ENCODE measurements at places on chromosomes 5 and 9.

DNA sequence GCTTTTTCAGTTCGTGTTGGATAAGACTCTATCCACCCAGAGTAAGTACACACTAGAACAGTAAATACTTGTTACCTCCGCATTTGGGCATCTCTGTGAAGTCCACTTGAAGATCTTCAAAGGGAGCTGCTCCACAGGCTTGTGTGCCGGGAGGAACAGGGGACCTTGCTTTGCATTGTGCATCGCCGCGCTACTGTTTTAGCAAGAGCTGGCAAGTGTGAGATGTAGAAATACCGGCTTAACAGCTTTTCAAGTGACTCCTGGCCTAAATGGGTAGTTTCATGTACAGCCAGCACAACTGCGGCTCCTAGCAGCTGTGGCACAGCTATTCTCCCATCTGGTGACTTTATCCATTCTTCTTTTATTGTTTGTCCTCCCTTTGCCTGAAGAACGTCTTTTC is 8.4 kb upstream of the ZNF354C start:
- DNase-seq, result no peak

DNA sequence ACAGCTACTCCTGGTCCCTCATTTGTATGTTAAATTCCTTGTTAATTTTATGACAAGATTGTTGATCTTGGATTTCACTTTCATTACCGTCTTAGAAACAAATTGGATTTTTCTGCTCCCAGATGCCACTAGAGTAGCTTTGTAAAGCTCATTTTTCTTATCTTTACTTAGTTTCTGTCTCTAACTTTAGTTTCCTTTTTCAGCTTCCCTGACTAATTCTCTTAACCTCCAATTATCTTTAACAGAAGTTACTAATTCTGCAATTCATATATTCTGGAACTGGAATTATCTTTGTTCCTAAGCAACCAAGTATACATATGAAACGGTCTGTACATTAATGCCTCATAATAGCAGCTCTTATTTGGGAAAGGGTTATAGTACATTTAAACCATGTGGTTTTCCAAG is 16.7 kb downstream of the ITGA1 start:
- no peak for DNase-seq

DNA sequence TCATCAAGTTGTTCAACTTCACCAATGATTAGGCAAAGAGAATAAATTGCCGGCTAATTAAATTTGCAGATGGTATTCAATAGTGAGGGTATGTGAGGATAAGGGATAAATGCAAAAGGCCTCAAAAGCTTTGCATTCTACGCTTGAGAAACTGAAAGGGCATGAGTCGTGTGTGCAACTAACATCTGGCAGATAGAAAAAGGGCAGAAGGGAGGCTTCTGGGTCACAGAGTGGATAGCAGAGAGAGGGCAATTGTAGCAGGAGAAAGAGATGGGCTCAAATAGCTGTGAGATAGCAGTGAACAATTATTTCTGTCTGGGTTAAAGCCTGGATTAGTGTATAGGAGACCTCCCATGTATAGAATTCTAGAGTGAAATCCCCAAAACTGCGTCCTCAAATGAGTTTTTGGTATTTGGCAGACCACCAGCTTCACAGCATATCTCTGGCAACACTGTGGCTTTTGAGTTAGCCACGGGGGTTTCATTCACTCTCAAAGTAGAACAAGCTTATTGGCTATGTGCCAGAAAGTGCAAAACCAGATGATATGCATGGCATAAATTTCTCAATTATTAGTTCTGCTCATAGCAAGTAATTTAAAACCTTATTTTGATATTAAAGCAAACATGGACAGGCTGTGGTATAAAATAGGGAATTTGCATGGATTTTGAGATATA is 586.3 kb downstream of the BRINP1 start:
- DNase-seq, result no peak

DNA sequence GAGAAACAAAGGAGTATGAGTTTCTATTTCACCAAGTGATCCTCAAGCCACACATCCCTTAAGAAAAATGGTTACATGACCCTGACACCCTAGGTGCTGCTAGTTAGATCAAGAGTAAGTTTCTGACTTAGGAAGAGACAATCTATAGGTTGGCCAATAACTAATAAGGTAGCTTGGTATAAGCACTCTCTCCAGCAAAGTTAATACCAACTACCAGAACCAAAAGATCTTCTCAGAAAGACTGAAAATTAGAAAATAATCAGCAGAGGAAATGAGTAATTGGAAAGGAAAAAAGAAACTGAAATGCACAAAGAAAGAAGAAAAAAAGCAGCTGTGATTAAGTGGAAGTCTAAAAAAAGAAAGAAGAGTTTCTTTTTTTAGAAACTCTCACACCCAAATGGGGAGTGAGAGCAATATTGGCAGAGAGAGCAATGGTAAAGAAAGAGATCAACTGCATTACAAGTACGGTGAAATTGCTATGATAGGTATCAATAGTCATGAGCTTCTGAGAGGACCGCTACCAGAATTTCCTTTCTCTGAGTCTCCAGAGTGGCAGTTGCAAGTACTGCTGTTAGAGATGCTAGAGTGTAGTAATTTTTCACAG is 195.5 kb downstream of the TMEM167A start:
- peak; percentile 19 for DNase-seq

GRCh38 chr5:98935206-98935605 is 6.4 kb upstream of the CHD1 start:
- no peak for DNase-seq

DNA sequence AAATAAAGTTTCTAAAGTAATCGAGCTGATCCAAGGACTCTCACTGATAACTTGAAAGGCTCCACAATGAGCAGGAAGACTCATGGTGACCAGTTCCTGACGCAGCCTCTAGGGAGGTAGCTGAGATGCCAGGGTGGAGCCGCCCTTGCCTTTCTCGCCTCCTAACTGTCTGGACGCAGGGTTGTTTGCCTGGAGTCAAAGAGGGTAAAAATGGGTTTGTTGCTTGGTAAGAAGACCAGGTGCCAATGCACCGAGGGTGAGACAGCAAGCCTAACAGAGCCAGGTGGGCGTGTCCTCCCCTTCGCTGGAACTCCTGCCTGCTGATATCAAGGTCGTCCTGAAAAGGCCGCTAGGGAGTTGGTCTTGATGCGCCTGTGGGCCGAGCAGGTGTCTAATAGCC is 48.6 kb upstream of the FCN1 start:
- no peak for DNase-seq

- no peak for DNase-seq
Measured at GRCh38 chr5:91373006-91373405, 10.1 kb downstream of the ARRDC3 start.

GRCh38 chr5:128693764-128694163 is 155.7 kb upstream of the FBN2 start:
- no peak for DNase-seq

- DNase-seq, result no peak
Measured at GRCh38 chr5:8340739-8341344, 471.9 kb downstream of the MTRR start.

- no peak for DNase-seq
Measured at GRCh38 chr9:106697750-106698502, 165.0 kb upstream of the ZNF462 start.

- DNase-seq, result no peak
Measured at GRCh38 chr5:132205385-132206125, 22.1 kb downstream of the P4HA2 start.

DNA sequence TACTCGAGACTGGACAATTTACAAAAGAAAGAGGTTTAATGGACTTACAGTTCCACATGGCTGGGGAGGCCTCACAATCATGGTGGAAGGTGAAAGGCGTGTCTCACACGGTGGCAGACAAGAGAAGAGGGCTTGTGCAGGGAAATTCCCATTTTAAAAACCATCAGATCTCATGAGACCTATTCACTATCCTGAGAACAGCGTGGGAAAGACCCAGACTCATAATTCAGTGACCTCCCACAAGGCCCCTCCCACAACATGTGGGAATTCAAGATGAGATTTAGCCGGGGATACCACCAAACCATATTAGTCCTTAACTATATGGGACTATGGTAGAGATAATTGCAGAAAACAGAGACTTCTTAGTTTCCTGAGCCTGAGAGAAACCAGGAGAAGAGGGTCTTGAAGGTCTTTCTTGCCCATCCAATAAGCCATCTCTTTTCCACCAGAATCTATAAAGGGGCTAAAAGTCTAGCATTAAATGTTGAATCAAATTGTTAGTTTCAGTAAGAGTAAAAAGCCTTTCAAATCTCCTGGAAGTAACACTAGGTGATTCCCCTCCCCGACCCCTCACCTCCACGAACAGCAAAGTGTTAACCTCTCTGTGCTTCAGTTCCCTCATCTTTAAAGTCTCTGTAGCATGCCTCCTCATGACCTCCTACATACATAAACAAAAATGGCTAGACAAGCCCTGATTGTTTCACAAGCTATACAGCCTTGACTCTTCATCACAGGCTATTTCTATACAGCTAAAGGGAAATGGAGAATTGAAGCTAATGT is 259.1 kb downstream of the TMEM167A start:
- peak; percentile 13 for DNase-seq

DNA sequence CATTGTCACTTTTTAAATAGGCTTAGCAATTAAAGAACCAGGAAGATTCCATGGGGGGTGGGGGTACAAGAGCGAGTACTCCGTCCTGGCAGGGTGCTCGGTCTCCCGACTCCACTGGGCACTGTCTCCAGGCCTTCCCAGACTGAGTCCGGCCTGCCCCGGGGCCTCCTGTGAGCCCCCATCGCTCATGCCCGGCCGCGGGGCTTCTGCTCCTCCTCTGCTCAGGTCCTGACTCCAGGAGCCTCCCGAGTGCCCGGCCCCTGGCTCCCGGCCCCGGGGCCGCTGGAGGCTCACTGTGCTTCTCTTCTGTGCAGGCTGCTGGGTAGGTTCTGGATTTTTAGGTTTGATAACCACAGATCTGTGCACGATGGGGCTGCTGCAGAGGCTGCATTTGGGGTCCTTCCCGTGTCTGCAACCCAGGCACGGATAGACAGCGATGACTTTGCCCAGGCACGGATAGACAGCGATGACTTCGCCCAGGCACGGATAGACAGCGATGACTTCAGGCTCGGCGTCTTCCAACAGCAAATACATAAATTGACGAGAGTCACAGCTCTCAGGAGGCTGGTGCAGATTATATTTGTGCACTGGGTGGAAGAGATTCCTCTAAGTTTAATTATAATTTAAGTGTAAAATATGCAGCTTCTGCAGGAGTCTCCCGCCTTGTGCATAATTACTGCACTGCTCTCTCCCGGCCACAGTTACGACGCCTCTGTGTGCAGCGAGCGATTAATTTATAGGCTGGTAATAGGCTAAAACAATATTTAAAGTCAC is 74.8 kb upstream of the RXRA start:
- DNase-seq, result no peak

DNA sequence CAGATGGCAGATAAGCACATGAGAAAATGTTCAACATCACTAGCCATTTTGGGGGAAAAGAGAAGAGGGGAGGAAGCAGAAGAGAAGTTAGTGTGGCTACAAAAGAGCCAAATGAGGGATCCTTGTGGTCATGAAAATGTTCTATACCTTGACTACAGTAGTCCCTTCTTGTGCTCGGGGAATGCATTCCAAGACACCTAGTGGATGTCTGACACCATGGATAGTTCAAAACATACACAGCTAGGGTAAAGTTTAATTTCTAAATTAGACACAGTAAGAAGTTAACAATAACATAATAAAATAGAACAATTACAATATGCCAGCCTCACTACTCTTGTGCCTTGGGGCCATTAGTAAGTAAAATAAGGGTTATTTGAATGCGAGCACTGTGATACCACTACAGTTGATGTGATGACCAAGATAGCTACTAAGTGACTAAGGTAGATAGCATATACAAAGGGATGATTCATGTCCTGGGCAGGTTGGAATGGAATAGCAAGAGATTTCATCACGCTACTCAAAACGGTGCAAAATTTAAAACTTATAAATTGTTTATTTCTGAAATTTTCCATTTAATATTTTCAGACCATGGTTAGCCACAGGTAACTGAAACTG is 344.1 kb downstream of the NR2F1-AS1 start:
- DNase-seq, result no peak
